ENCODE measurements at places on chromosomes 5 and 9.

DNA sequence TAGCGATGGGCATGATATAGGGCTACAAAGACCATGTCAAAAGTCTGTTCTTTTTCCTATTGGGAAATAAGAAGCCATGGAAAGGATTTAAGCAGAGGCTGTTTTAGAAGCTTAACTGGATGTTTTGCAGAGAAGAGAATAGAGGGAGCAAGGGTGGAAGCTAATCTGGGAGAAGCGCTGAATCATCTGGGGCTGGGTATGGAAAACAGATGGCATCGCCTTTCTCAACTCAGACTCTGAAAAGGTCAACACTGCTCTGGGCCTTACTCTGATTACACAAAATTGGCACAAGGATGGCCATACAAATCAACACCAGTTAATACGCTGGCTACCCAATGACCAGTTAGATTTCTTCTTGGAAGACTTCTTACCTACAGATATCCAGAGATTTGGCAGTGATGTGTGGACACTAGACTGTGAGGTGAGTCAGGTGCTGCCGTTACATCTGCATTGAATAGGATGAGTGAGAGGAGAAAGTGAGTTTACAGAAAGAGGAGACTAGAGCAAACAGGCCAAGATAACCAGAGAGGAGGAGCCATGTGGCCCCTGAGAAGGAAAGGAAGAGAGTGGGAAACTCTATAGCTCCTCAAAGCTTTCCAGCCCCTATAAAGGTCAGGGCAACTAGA lies 6.2 kb upstream of the TCERG1 start:
- DNase-seq: peak; percentile 49

DNA sequence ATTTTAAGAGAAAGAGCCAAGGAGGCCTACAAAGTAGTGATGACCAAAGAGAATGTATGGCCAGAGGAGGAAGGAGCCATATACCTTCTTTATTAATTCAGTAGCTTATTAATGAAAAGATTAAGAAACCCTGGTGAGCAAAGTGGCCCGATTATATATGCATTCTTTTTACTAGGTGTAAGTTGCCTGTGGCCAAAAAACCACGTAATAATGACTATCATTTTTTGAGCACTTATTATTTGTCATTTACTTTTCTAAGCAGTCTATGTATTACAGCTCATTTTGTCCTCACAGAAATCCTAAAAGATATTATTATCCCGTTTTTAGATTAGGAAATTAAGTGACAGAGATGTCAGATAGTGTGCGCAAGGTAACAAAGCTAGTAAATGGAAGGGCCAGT lies 3.0 kb downstream of the CWC27 start:
- DNase-seq: no peak

- no peak for DNase-seq
Observed at GRCh38 chr5:138271281-138271680, 3.1 kb downstream of the GFRA3 start.

DNA sequence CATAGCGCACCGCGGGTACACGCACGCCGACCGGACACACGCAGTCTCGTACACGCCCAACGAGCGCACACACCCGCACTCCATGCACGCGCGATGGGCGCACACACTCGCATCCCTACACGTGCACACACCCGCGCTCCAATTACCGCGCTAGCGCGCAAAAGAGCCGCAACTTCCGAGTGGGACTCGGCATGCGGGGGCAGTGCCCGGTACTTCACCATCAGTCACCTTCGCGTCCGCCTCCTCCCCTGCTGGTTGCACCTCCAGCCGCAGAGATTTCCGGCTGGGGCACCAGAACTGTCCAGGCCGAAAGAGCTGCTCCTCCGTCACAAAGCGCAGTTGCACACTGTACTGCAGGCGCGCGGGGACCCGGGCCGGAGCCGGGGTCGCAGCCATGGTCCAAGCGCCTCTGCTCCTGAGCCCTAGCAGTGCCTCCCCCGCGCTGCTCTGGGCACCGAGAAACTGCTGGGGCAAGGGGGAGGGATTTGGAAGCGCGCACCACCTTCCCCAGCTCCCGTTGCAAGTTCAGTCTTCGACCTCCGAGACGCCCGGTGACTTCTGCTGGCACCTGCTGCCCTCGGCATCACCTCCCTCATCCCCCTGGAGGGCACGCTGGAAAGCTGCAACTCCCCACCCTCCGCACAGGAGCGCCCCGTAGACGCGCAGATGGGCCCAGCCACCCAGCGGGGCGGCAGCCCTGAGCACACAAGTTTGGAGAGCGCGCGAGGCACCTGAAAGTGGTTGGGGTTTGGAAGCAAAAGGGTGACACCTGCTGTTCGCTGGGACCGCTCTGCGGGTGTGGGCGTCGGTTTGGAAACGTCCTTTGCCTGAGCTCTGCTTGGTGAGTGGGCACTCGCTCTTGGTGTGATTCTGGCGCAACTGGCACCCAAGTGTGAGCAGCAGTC lies 337.4 kb upstream of the PUM3 start:
- DNase-seq: no peak

- peak; percentile 1 for DNase-seq
Observed at GRCh38 chr5:101585366-101585765, 682.3 kb upstream of the ST8SIA4 start.

Measured in AG10803 (cell line).